Activated CD4-positive, CD25-positive, alpha-beta regulatory T cell treated with anti-CD3 and anti-CD28 coated beads, Interleukin-2, amount 50 U/mL, for 72 hours (primary cell): ENCODE measurements at places on chromosomes 12 and 14.

- DNase-seq = no peak
These were observed 194.0 kb upstream of the ALG10 start for GRCh38 chr12:33828326-33828725.

DNA sequence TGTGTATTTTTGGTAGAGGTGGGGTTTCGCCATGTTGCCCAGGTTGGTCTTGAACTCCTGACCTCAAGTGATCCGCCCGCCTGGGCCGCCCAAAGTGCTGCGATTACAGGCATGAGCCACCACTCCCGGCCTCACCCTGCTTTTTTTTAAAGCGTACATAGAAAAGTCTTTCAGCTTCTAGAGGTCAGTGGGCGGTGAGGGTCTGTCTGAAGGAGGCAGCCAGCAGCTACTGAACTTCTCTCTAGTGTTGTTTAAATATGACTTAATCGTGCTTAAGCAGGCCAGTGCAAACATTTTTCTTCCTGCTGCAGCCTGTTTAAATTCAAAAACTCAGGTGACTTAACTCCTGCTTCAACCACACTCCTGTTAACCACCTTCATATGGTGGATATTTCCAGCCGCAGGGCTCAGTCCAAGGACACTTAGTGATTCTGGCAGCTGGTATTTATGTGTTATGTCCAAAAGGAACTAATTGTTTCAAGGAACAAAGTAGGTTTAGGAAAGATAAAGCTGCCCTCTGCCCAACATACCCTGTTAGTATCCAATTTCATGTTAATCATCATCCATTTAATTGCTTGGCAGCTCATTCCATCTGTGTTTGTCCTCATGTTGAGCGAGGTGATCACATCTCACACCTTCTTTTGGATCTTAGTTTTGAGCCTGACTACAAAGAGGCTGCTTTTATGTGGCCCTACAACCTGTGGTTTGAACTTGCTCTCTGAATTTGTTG lies 2.0 kb downstream of the PRKAB1 start:
- DNase-seq = no peak

DNA sequence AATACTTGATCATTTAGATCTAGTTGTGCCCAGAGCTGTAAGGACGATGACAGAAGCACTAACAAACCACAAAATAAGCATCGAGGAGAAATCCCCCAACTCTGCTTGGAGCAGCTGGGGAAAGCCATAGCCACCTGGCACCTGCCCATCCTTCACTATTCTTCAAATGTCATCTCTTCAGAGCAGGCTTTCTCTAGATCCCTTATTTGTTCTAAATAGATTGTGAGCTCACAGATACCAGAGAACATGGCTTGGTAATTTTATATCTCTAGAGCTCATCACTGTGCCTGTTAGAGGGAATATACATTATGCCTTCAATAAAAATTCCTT lies 50.9 kb downstream of the GRIP1 start:
- no peak for DNase-seq

GRCh38 chr12:122394626-122395194 lies 27.8 kb downstream of the CLIP1 start:
- DNase-seq = no peak

DNA sequence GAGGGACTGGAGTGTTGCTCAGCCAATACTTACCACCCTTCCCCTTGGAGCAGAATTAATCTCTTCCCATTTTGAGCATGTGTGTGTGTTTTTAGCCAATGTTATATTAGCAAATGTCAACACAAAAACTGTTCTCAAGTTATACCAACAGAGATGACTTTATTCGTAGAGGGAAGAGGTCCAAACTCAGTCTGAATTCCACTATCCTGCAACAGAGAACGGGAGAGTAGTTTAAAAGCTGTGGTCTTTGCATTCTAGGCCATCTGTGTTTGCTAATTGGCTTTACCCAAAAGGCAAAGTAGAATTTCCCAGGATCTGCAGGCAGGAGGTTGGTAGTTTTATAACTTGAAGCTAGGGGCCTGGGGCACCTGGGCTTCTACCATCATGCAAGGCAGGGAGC lies 847.9 kb upstream of the TMEM132C start:
- DNase-seq = no peak

- no peak for DNase-seq
These were observed 7.7 kb upstream of the BCL7A start for GRCh38 chr12:122013791-122014590.

GRCh38 chr14:51328064-51328771 lies 88.2 kb downstream of the TMX1 start:
- DNase-seq = no peak

- no peak for DNase-seq
These were observed 5.2 kb upstream of the CNPY2 start for GRCh38 chr12:56321027-56321426.

GRCh38 chr12:27190761-27191160 lies 53.3 kb upstream of the STK38L start:
- no peak for DNase-seq

GRCh38 chr12:32926963-32927362 lies 30.4 kb upstream of the PKP2 start:
- no peak for DNase-seq

- DNase-seq = peak; percentile 79
These were observed at the start of gene PIP4K2C for GRCh38 chr12:57590864-57591781. PIP4K2C (plus strand) TSS chr12:57591192; CDS start chr12:57591290, 98 bp downstream.

DNA sequence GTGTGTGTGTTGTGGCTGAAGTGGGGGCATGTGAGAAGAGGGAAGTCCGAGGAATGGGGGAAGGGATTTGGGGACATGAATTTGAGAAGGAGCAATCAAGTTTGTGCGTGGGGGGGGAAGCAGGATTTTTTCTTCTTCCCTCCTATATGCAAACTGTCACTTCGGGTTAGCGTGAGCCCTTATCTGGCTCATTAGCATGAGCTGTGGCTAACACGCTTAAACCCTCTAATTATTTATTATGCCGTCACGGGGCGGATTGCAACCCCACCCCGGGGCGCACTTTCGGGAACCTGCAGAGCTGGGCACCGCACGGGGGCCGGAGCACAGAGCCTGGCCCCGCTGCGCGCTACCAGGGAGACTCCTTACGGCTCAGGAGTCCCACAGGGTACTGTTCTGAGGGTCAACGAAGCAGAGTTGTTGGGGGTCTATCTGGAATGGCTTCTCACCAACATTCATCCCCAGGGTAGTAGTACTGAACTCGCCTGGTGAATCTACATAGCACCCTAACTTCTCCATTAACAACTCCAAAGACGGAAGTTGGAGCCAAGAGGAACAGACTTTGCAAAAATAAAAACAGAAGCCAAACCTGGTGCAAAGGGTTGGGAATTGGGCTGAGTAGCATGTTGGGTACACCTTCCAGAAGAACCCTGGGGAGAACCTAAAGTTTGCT lies 6.4 kb upstream of the ASCL1 start:
- no peak for DNase-seq

DNA sequence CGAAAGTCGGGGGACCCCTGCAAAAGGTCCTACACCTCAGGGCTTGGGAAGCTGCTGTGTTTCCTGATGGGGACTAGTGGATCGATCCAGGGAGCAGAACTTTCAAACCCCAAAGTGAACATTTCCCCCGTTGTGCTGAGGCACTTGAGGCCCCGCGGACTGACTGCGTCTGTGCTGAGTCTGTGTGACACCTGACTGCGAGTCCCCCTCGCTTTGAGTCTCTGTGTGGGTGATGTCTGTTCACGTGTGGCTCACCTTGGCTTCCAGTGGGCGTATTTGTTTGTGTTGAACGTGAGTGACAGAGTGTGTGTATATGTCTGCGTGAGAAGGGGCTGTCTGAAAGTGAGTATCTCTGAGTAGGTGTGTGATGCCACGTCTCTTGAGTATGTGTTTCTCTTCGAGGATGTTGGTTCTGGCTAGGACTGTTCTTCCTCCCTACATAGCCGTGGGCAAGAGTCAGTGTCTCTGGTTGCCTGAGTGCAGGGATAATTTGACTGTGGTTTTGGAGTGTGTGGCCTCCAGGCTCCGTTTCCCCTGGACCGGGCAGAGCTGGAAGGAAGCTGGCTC lies 1.3 kb downstream of the TEAD4 start:
- no peak for DNase-seq

DNA sequence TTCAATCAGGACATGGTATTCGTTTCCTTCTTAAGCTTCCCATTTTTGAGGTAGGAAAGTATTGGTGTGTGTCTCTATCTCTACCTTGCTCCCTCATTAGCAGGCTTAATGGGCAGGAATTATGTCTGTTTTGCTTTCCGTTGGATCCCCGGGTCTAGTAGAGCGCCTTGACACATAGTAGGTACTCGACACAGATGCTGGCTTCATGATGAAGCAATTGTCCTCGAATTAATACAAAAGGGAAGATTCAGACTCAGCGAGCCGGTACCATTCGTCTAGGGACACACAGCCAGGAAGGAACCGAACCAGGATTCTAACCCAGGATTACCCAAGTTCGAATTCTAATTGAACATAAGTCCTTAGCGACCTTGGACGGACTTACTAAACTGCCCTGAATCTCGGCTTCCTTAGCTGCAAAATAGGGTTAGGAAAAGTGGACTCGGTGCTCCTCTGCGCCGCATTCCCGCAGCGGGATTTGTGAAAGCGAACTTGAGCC lies 496 bp upstream of the ISCU start:
- DNase-seq = no peak

- no peak for DNase-seq
These were observed 538.5 kb downstream of the BCL11B start for GRCh38 chr14:98733536-98733935.

DNA sequence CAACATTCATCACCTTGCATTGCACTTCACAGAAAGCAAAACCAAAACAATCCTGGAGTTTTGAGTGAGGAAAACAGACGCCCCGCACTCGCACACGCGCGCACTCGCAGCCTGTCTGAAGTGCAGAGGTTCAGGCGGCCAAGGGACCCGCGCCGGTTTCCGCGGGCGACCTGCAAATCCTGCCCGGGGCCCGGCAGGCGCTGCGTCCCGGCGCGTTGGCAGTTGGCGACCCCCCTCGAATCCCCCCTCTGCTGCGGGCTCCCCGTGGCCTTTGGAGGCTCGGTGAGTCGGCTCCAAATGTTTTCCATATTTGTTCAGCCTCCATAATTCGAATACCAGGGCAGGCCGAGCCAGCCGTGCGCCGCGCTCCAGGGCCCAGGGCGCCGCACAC lies at the start of gene SSPN:
SSPN (plus strand) TSS at position 324 of the 391 bp plus-strand sequence. CDS start 100 bp downstream, outside the sequence.
- DNase-seq = no peak

DNA sequence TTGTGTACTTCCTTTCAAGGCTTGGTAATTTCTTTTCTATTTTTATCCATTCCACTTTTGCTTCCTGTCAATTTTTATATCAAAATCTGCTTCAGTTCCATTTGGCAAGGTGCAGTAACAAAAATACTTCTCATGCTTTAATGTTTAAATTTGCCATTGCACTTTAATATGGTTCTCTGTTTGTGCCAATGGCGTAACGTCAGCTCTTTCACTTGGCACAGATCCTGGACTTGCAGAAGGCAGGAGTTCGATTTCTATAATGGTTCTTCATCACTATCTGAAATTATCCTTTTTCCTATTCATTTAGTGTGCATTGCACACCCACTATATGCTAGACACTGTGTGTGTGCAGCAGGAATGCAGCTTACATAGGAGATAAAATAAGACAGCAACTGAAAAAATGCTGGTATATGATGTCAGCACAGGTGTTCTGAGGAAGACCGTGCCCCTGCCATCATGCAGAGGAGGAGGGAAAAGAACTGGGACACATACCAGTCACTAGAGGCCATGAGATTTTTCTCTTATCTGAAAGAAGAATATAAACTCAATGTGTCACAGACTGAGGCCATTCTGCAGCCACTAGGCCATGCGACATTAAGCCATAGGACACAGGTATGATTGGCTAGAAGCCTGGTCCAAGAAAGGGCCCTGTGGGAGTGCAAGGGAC lies 298.2 kb downstream of the RPAP3 start:
- no peak for DNase-seq

DNA sequence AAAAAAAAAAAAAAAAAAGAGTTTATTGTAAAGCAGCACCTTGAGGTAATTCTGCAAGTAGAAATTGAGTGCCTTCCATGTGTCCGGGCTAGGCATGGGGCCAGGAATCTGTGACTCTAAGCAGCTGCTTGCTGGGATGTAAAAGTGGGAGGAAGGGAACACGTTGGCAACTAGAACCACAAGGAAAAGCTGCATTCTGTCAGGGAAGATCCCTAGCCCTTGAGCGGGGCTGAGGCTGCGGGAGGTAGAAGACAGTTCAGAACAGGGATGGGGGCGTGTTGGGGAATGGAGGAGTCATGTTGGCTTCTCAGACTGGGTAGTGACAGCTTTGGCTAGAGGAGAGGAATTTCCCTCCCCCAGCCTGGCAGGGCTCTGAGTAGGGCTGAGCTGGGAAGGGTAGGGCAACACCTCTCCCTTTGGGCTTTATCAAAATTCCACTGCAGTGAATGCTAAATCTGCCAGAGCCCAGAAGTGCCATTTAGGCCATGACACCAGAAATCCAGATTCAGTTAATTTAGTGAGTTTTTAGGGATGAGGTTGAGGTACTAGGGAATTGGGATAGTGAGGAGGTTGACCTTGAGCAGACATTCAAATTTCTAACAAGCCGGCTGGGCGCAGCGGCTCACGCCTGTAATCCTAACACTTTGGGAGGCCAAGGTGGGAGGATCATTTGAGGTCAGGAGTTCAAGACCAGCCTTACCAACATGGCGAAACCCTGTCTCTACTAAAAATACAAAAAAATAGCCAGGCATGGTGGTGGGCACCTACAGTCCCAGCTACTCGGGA lies 3.4 kb upstream of the TRAFD1 start:
- DNase-seq = no peak

GRCh38 chr12:47282206-47282605 lies 202.4 kb upstream of the AMIGO2 start:
- DNase-seq = no peak

GRCh38 chr12:2800046-2800570 lies 5.3 kb downstream of the FKBP4 start:
- DNase-seq = no peak

DNA sequence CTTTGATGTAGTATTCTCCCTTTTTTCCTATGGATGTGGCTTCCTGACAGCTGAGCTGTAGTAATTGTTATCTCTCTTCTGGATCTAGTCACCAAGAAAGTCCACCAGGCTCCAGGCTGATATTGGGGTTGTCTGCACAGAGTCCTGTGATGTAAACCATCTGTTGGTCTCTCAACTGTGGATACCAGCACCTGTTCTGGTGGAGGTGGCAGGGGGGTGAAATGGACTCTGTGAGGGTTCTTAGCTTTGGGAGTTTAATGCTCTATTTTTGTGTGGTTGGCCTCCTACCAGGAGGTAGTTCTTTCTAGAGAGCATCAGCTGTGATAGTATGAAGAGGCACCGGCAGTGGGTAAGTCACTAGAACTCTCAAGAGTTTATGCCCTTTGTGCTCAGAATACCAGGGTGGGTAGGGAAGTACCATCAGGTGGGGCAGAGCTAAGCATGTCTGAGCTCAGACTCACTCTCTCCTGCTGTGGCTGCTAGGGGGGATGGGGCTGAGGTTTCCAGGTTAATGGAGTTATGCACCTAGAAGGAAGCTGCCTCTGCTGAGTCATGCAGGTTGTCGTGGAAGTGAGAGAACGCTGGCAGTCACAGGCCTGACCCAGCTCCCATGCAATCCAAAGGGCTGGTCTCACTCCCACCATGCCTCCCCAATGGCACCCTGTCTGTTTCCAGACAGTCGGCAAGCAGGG lies 3.0 kb upstream of the TAS2R14 start:
- DNase-seq = no peak

GRCh38 chr14:79281244-79282152 lies 929.8 kb downstream of the DIO2 start:
- no peak for DNase-seq

- no peak for DNase-seq
These were observed 84.1 kb upstream of the TBX3 start for GRCh38 chr12:114767906-114768722.
